Gastroesophageal sphincter (tissue), 4 donors: ENCODE measurements at places on chromosomes 7 and 10. TPM values are rescaled to one million over a fixed set of nuclear protein-coding genes. Genes with fewer than 3 reads are reported as not detected.

DNA sequence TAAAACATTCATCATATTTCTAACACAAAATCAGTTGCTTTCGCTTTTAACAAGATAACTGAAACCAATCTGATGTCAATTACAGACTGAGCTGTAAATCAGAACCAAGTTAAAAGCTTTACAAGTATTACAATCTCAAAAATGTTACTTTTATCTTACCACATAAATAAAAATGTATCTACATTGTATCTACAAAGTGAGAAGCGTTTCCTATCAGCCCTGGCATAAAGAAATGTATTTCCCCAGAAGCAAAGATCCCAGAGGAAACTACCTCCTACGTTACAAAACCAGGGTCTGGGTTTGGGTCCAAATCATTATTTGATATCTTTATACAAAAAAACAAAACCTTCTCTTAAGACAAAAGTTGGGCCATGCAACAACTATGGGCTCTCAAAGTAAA lies 2.6 kb downstream of the SMURF1 start:
- no peak for ATAC-seq

GRCh38 chr10:72605122-72605521 lies 20.8 kb downstream of the MICU1 start:
- no peak for ATAC-seq

GRCh38 chr7:38938589-38938988 lies 29.6 kb upstream of the VPS41 start:
- ATAC-seq, result no peak

MSS51 gene
- 3.0 TPM for total RNA-seq

SNX10 gene
- 1.9 TPM for total RNA-seq

- no peak for ATAC-seq
Measured at GRCh38 chr7:116145245-116145852, 65.0 kb upstream of the TES start.

PPIF gene
- total RNA-seq, result 24.8 TPM

DNA sequence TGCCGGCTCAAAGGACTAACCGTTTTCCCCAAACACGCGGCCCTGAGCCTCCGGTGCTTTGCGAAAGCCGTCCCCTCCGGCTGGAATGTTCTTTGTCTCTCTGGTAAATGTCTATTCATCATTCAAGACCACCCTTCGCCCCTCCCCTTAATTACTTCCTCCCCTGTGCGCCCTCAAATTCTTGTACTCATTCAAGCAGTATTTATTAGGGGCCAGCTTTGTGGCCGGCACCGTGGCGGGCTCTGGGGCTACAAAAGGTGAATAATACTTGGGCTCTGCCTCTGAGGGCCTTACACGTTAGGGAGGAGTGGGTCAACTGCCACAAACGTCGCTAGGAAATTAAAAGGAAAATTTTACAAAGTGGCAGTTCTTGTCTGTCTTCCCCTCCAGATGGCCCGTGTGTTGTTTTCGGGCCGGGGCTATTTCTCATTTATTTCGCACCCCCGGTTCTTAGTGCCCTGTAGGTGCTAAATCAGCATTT lies 1.5 kb upstream of the MEST start:
- no peak for ATAC-seq

DENND2A gene
- 28.6 TPM for total RNA-seq

GRCh38 chr10:46544989-46545791 lies 11.3 kb downstream of the GPRIN2 start:
- ATAC-seq, result no peak

DNA sequence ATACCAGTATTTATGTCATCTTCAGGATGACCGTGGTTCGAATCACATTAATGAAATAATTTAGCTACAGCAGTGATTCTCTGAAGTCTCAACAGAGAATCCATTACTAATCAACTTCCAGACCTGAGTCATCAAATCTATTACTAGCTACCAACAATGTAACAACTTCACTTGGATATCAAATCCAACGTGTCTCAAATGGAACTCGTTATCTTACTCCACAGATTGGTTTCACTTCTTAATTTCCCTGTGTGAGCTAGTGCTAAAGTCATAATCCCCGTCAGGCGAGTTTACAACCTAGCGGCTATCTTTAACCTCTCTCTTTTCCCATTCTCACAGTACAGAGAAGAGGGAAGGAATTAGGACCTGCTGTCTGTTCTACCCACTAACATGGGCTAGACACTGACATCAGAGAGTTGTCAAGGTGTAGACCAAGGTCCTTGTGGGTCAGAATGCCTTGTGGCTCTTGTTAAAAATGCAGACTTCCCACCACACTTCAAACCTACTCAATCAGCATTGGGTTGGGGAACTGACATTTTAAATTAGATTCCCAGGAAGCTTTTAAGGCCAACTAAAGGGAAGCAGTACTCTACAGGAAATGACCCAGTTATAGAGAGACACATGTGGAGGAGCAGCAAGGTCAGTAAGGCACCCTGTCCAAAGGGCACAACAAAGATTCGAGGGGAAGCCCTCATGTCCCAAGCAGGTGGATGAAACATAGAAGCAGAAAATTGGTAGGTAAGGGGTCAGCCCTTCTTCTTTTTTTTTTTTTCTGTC lies 57.3 kb upstream of the GSAP start:
- ATAC-seq, result no peak

ANKRD30A gene
- total RNA-seq, result not detected

NPFFR1 gene
- under 0.01 TPM for total RNA-seq

DNA sequence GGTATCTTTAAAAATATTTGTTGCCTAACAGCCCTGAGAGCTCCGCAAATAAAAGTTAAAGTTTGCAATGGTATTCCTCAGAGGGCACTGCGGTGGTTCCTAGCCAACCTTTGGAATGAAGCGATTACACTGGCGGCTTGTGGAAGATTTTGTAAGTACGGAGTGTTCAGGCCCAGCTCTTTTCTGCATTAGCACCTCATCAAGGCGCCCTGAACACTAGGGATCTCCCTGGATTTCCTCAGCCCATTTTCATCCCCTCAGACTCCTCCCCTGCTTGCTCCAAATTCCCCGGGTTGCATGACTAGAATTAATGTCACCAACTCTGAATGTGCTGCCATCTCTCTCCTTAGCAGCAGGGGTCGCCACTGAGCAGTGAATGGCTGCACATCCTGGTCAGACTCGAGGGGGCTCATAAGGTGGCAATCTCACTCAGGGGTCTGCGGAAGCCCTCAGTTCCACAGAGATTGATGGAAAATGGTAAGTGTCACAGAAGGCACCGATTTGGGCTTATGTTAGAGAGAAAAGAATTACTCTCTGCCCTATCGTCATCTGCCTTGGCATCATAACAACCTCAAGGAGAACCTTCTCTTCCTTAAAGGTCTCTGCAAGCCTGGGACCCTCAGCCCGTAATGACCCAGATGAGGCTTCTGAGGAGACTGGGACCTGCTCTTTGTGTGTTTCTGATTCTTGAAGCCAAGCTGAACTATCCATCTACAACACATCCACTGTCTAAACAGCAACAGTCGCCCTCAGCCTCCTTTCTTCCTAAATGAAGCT lies 262.8 kb upstream of the AOAH start:
- no peak for ATAC-seq

GRCh38 chr7:125506331-125506730 lies 576.7 kb upstream of the POT1 start:
- ATAC-seq, result no peak

- ATAC-seq, result no peak
Measured at GRCh38 chr10:118680197-118680596, 74.6 kb downstream of the CACUL1 start.

PRRT4 gene
- total RNA-seq, result 0.79 TPM

DNA sequence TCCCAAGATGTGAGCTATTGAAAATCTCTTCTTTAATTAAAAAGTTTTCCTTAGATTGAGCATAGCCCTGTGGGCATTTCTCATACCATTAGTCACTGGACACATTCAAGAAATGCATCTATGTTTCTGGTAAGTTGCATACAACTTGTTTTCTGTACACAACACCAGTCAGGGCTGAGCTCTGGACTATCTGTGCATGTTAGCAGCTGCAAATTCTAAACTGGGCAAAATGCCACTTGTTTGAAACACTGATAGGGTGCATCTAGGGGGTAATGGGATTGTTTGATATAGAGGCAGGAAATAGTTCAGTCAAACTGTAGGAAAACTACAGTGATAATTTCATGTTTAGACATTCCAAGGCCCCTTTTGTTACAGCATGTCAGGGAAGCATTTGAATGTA lies 145.6 kb upstream of the NPY start:
- no peak for ATAC-seq

- no peak for ATAC-seq
Measured at GRCh38 chr7:101957744-101958525, 140.5 kb downstream of the CUX1 start.

CYP26C1 gene
- total RNA-seq, result not detected

DNA sequence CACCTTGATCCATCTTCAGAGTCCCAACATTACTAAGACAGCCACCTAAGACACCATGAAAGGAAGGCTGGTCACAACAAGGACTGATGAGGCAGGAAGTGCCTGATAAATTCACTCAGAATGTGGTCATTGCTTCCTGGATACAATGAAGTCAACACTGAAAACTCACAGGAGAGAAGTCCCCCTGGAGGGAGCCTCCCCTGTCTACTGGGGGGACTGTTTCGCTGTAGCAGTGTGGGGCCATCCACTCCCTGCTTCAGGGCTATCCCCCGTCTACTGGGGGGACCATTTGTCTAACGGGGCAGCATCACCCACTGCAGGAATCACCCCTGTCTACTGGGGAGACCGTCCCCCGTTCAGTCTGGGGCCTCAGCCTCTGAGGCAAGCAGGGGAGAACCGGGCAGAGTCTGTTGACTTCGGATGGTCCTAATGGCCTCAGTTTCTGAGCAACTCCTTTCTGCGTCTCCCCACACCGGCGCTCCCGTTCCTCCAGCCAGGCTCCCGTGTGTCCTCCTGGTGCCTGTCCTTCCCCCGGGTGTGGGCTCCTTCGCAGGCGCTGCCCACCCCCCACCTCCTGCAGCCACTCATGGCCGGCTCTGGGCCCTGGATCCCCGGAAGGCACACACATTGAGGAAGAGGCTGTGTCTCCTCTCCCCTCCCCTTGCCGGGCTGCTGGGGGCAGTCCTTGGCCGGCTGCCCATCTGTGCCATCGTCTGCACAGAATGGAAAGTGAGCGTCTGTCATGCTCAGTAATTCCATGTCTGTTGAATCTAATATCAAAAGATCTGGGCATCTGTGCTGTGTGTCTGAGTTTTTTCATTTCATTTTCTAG lies 59.9 kb upstream of the DNAJB6 start:
- ATAC-seq, result no peak

- no peak for ATAC-seq
Measured at GRCh38 chr7:75738604-75738974, at the start of gene HIP1. TSS of gene HIP1 (minus strand) at chr7:75738941. CDS start at chr7:75738920, 21 bp downstream.

DNA sequence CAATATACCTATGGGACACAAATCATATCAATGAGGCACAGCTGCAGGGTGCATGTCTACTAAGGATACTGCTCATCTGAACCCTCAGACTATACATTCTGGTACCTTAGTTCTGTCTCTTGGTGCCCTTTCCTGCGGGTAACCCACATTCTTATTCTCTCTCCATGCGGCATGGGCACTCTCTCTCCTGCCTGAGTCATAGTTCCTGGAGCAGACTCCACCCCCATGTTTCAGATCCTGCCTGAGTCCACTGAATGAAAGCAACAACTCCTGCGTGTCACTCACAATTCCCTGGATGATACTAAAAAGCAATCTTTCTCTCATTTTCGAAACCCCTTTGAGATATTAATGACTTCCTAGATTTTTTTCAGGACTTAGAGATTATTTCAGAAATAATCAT lies 653.1 kb upstream of the C7orf33 start:
- no peak for ATAC-seq

DNA sequence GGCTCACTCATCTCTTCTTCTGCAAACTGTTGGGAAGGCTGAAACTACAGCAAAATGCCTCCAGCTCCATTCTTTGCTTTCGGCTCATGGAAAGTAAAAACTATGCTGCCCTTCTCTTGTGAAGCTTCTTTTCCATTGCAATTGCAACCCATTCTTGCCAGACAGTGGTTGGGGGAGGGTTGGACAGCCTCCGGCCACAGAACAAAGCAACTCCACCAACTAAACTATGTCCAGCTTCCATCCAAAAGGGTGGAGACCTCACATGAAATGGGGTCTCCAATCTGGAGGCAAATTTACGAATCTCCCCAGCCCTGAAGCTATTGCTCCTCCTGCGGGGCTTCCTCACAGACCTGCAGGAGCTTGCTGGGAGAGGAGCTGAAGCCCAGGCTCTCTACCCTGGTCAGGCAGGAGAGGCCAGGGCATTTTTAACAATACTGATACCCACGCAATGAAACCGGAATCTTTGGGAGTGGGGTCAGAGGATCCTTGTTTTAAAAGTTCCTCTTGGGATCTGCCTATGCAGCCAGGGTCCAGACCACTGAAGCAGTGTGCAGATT lies 549 bp downstream of the GPNMB start:
- ATAC-seq, result peak; percentile 15

GRCh38 chr7:150867605-150868004 lies 15.3 kb downstream of the AOC1 start:
- no peak for ATAC-seq

GSTO1 gene
- total RNA-seq, result 147 TPM

- ATAC-seq, result no peak
Measured at GRCh38 chr7:74329225-74329624, 40.0 kb downstream of the CLIP2 start.

DNA sequence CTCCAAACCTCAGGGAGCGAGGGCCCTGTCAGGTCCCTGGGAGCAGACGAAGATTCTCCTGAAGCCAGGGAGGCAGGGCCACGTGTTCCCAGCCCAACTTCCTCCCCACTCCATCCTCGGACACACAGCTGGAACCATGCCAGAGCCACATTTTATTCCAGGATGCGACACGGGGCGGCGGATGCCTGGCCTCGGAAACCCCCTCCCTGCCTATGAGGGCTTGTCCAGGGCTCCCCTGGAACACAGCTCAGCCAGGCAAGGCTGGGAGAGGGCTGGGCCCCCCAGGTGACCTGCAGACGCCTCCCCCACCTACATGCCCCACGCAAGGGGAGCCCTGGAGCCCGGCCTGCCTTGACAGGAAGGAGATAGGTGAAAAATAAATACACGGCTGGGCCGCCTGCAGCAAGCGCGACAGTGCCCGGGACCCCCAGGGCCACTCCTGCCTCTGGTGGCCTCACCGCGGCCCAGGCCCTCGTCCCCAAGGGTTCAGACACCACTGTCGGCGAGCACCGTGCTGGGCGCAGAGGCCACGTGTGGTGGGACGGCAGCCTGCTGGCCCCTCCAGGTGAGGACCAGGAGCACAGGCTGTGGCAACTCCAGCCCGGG lies 21.5 kb downstream of the GET4 start:
- peak; percentile 31 for ATAC-seq

LIPM gene
- not detected for total RNA-seq

DNA sequence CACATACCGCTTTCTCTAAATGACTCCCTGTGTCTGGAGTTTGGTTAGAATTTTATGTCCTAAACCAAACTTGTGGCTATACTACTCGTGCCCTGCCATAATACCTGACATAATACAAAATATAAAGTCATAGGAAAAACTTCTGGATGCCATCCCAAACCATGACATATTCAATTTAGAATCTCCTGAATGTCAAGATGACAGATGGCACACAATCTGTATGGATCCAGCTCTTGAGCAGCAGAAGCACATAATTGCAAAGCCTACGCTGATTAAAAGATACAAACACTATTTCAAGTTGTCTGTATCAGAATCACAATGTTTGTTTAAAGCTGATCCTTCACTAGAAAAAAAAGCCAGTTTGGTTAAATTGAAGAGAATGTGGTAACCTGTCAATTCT lies 22.4 kb upstream of the CDC14C start:
- no peak for ATAC-seq
